ENCODE measurements at places on chromosomes 7 and 10. TPM values are rescaled to one million over a fixed set of nuclear protein-coding genes. Genes with fewer than 3 reads are reported as not detected.

The NPC1L1 gene
- 0.19 TPM for total RNA-seq

The SGCE gene
- 1.9 TPM for total RNA-seq

The INSYN2A gene
- total RNA-seq: not detected

The MYO1G gene
- 94.2 TPM for total RNA-seq

DNA sequence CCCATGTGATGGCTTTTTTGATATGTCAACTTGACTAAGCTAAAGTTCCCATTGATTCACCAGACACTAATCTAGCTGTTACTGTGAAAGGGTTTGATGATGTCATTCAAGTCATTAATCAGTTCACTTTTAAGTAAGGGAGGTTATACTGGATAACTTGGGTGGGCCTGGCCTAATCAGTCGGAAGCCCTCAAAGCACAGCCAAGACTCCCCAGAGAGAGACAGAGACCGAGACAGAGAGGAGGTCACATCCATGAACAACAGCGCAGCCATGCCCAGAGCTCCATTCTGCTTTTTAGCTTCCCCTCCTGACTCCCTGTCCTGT, 103.4 kb downstream of the TRIL start:
- DNase-seq: no peak

The IDI2 gene
- total RNA-seq: not detected

The EPO gene
- not detected for total RNA-seq

GRCh38 chr10:29790207-29790606, 155.4 kb upstream of the SVIL start:
- DNase-seq: no peak

GRCh38 chr7:123425246-123425645, 109.1 kb downstream of the IQUB start:
- DNase-seq: no peak

DNA sequence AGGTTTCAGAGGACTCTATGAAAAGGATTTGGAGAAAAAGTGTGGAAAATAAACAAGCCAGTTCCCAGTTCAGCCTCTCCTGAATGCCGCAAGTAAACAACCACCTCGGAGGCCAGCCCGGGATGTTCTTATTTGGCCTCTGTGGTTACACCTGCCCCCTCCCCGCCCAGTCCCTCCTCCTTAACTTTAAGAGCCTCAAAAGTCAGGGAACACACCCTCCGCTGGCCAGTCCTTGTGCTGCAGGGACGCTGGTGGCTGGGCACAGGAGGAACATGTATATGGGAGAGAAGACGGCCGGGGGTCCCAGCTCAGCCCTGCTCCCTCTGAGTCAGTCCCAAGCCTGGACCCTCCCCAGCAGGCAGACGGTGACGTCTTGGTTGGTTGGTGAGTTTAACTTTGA, 6.1 kb downstream of the CHST3 start:
- no peak for DNase-seq

The ADAM22 gene
- total RNA-seq: 5.2 TPM

DNA sequence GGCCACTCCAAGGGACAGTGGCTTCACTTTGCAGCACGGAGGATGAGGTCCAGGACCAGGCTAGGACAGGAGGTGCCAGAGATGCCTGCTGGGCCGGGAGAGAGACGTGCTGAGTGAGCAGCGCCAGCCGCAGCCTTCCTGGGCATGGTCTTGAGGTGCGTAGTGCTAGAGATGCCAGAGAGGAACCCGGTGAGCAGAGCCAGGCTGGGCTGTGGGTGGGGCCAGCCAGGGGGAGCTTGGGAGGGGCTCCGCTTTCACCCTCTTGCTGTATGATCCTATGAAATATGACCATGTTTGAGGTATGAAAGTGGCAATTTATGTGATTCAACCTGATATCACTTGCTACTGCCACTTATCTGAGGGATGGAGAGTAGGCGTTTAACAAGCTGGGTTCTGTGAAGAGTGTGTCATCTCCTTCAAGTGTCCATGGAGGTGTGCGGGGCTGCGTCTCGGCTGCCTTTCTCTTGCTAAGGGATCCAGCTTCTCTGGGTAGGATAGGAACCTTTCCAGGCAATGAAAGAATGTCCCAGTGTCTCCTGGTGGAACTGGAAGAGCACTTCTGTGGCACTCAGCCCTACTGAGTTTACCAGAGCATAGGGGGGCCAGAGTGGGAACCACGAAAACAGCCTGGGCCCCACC, 518.4 kb upstream of the FOXK1 start:
- DNase-seq: no peak

The SLC26A3 gene
- not detected for total RNA-seq

DNA sequence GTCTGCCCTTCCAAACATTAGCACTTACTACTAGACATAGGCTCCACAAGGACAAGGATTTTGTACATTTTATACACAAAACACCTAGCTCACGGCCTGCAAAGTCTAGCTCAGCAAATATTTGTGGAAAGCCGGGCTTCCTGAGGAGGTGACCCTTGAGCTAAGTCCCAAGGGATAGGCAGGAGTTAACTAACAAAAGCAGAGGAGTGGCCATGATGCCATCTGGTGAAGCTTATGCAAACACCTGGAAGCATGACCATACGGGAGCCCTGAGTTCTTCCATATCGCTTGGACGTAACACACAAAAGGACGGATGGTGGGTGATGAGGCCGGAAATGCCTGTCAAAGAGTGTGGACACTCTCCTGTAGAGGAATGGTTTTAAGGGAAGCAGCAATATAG, 25.9 kb upstream of the YAE1 start:
- DNase-seq: no peak

DNA sequence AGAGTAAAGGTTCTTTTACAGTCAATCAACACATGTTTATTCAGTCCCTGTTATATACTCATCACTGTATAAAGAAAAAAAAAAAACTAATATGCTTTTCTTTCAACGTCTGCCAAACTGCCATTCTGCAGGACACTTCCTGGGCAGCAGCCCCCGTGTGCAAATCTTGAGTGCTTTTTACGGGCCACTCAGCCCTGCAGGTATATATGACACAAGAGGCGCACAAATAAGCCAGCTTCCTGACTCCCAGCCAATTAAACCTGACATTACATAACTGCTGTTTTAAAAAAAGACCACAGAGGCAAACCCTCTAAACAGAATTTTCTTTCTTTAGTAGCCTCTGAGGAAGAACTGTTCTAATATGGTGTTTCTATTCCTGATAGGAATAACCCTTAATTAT, 263.0 kb upstream of the NEBL start:
- no peak for DNase-seq

The CASD1 gene
- total RNA-seq: 27.3 TPM

GRCh38 chr10:30645340-30645827, 15.8 kb upstream of the LYZL2 start:
- no peak for DNase-seq

The LEP gene
- total RNA-seq: not detected

The PGAM2 gene
- 1.1 TPM for total RNA-seq

DNA sequence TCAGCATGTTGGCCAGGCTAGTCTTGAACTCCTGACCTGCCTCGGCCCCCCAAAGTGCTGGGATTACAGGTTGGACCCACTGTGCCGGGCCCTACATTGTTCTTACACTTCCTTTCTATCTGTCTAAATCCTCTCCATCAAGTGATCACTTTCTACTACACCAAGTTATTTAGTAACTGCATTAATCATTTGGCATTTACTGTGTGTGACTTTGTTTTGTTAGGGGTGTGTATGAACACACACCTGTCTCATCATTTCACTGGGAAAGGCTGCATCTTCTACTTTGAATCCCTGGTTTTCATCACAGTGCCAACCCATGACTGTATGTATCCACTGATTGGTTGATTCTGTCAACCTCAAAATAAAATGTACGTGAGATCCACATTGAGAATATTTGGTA, 23.0 kb upstream of the CCDC71L start:
- no peak for DNase-seq

- no peak for DNase-seq
Measured at GRCh38 chr7:20828947-20829346, 42.3 kb upstream of the SP8 start.

DNA sequence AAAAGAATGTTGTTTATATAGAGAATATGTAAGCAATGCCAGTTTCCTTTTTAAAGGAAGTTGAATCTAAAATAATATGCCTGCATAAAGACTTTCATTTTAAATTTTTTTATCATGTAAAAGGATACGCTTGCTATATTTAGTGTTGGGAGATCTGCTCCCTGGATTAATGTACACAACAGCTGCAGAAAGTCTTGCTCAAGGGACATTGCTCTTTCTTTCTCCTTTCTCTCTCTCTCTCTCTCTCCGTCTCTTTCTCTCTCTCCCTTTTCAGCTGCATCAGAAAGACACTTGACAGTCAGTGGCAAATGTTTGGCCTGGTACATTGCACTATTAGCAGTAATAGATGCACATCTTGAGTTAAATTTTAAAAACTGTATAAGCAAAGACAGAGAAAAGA, 739 bp downstream of the MYPN start:
- no peak for DNase-seq

DNA sequence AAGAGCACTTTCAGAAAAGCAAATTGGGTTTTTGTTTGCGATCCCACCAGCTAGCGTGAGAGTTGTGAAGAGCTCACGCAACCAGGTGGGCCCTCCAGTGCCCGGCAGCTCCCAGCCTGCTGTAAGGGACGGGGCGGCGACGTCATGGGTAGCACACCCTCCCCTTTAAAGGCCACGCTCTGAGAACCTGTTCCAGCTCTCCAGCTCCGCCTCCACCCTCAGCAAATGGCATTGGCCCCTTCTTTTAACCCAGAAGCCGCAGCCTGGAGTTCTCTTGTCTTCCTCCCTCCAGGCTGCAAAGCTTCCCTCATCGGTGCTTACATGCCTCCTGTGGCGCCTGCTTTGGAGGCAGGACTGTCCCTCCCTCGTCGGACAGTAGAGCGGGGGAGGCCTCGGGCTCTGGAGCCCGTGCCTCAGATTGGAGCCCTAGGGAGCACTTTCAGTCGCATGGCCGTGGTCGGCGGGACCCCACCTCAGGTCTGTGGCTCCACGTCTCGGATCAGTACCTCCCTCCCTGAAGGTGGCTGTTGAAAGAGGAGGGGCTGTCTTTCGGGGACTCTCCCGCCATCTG, 32.9 kb downstream of the WIPI2 start:
- no peak for DNase-seq

The ZNF239 gene
- total RNA-seq: 5.8 TPM

GRCh38 chr7:94664023-94664422, 8.1 kb upstream of the SGCE start:
- DNase-seq: no peak

- no peak for DNase-seq
Measured at GRCh38 chr7:134619627-134620331, 26.9 kb upstream of the BPGM start.

DNA sequence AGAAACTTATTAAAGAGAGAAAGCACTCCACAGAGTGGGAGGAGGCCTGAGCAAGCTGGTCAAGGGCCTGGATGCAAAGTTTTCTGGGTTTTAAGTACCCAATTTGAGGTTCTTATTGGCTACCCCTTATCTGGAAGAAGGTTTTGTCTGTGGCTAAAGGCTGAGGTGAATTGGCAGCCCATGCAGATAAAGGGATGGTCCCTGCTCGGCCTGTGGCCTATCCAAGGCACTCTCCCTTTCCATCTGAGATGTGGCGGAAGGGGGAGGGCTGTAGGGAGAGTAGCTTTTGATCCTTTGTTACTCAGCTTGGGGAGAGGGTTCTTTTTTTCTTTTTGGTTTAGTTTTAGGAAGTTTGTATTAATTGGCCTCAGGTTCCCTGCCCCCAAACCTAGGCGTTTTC, 465.1 kb downstream of the ATRNL1 start:
- DNase-seq: no peak

The PLAC9 gene
- not detected for total RNA-seq

DNA sequence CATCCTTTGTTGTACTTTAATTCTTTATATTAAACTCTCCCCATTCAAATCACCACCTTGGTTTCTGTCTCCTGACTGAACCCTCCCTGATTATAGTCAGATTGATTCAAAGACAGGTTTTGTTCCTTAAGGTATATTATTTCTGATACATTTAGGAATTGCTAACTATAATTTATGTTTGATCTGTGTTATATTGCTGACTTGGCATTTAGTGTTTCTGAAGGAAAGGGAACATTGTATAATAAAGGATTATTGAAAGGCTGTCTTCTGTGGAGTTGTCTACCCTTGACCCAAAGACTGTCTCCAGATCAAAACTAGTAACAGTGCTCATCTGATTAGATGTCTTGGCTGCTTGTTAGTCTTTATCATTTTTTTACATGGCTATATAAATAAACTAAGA, 10.3 kb downstream of the CDK1 start:
- DNase-seq: no peak

The PAPSS2 gene
- 0.42 TPM for total RNA-seq

DNA sequence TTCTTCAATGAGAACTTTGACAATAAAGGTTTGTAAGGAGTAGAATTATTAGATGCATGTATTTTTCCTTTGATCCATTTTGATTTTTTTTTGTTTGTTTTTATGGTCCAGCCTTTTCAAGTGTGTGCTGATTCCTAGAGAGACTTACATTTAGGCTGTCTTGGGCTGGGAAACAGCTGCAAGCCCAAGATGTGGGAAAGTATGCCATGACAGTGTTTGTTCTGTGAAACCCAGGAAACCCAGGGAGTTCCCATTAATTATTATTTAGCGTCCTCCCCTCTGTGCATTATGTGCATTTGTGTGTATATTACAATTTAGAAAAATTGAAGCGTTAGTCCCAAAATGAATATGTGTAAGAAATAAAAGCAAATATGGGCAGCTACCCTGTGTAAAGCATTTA, 216.7 kb downstream of the ABCA13 start:
- DNase-seq: no peak

DNA sequence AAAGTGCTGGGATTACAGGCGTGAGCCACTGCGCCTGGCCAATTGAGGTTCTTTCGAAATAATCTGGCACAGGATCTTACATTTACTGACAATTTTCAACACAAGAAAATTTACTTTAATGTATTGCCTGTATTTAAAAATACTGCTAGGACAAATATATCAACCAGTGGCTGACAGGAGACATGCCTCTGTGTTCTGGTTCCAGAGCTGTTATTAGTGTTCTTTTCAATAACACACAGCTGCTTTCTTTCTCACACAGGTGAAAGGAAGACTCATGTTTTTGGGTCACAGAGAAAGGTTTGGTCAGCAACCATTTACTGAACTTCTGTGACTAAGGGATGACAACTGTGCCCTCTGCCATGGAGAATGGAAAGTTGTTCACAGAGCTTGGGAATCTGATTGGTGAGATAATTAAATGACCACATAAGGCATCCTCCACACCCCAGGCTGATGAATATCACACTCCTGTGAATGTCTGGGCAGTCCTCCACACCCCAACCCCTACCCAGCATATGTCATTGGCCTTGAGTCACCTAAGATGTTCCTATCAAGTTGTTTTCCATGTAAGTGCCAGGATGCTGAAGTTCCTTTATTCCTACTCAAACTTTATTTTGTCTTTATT, 180.1 kb downstream of the RAPGEF5 start:
- no peak for DNase-seq

The GTF2IRD2 gene
- total RNA-seq: 35.9 TPM

- DNase-seq: no peak
Measured at GRCh38 chr10:88256013-88256680, 327.0 kb downstream of the RNLS start.

All from CD4-positive, alpha-beta memory T cell (primary cell).